Liver (tissue), 10 donors: ENCODE measurements at places on chromosomes 1 and 21.

GRCh38 chr1:93770640-93771039 lies 89.0 kb upstream of the BCAR3 start:
- DNase-seq, result no peak

DNA sequence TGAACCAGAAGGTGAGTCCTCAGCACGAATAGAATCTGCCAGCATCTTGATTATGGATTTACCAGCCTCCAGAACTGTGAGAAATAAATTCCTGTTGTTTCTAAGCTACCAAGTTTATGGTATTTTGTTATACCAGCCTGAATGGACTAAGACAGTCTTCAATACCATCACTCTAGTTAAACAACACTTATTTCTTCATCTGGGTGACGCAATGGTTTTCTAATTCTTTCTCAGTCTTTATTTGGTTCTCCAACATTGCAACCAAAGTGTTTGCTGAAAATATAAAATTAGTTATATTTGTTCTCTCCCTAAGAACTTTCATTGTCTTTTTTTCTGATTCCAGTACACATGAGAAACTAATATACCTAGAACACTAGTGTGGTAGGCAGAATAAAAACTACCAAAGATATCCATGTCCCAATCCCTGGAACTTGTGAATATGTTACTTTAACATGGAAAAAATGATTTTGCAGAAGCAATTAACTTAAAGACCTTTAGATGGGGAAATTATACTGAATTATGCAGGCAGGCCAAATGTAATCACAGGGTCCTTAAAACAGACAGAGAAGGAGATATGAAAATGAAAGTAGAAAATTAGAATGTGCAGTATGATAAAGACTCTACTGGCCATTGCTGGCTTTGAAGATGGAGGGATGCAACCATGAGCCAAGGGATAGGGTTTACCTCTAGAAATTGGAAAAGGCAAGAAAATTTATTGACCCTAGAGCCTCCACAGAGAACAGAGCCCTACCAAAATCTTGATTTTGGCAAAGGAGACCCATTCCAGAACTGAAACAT lies 1115.1 kb downstream of the PLA2G4A start:
- DNase-seq, result no peak

- DNase-seq, result no peak
Measured at GRCh38 chr1:81053826-81054225, 746.9 kb upstream of the ADGRL2 start.

- DNase-seq, result no peak
Measured at GRCh38 chr1:236530959-236531358, 7.2 kb downstream of the LGALS8 start.

- DNase-seq, result no peak
Measured at GRCh38 chr1:236377832-236378535, 16.1 kb upstream of the EDARADD start.

GRCh38 chr1:154400381-154400801 lies 4.8 kb upstream of the IL6R start:
- no peak for DNase-seq

DNA sequence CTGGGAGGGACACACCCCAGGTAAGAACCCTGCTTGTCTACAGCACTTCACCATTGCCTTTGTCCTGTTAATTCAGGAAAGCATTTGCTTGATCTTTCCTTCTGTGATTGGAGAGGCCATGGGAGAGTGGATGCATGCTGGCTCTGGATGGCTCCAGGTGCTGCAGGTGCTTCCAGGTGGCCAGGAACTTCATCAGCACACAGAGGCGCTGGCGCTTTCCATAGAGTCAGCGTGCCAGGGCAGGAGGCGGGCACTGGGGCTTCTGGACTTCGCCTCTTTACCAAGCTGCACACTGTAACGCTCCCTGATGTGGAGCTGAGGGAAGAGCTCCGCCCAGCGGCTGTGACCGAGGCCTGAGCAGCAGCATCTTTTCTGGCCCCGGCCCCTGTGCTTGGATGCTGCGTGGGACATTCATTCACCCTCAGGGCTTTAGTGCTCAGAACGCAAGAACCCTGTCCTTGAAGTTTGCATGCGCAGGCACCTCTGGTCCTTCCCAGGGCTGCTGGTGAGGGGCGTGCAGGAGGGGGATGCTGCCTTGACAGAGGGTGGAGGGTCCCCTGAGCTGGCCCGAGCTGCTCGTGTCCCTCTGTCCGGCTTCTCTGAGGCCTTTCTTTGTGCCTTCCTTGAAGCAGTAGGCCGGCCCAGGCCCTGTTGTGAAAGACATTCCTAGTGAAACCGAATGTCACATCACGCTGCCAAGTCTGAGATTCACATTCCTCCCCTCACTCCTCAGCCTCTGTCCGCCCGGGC lies 1.6 kb upstream of the MX2 start:
- no peak for DNase-seq

DNA sequence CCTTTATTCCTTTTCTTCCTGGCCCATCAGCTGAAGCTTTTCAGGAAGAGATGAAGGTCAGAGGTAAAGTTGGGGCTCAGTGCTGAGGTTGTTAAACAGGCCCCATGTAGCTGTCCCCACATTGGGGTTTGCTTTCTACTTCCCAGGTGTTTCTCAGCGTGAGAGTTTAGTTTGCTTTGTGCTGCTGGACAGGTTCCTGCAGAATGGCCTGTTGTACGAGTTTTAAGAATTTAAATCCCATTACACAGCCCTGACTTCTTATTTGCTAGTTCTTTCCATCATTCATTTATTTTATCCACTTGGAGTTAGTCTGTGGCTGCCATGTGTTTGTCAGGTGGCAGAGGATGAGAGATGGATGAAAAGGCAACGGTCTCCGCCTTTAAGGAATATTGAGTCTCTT lies 19.2 kb downstream of the CTPS1 start:
- no peak for DNase-seq

DNA sequence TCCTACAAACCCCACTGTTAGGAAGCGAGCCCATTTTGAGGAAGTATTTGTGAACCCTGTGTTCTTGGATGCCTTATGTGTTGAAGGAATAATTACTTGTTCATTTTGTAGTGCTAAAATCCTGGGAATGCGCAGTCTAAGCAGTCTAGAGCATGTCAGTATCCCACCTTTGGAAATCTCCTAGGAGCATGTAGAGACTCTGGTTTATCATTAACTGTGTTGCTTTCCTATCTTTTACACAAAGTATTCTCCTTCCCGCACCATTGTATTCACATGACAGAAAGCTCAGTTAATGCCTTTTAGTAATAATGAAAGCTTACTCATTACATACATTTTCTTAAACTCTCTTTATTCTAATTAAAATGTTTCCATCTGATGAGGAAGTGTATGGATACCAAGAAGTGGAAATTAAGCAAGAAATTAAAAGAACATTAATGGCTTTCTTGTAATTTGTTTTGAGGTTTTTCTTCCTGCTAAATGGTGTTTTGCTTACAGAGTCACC lies 99.4 kb downstream of the CAMTA1 start:
- DNase-seq, result no peak

DNA sequence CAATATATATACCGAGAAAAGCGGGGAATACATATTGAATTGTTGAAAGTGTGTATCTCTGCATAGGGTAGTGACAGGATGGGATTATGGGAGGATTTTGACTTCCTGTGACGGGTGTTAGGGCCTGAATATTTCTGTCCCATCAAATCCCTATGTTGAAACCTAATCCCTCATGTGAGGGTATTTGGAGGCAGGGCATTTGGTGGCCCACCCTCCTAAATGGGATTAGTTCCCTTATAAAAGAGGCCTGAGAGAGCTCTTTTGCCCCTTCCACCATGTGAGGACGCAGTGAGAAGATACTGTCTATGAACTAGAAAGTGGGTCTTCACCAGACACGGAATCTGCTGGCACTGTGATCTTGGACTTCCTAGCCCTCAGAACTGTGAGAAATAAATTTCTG lies 137.3 kb downstream of the ZSCAN20 start:
- DNase-seq, result peak; percentile 4

- no peak for DNase-seq
Measured at GRCh38 chr1:68117416-68117815, 67.0 kb upstream of the DIRAS3 start.
